ENCODE measurements at places on chromosomes 1 and 21.
A peak's percentile ranks its signal among the peaks of the same experiment; 100 is the strongest.

DNA sequence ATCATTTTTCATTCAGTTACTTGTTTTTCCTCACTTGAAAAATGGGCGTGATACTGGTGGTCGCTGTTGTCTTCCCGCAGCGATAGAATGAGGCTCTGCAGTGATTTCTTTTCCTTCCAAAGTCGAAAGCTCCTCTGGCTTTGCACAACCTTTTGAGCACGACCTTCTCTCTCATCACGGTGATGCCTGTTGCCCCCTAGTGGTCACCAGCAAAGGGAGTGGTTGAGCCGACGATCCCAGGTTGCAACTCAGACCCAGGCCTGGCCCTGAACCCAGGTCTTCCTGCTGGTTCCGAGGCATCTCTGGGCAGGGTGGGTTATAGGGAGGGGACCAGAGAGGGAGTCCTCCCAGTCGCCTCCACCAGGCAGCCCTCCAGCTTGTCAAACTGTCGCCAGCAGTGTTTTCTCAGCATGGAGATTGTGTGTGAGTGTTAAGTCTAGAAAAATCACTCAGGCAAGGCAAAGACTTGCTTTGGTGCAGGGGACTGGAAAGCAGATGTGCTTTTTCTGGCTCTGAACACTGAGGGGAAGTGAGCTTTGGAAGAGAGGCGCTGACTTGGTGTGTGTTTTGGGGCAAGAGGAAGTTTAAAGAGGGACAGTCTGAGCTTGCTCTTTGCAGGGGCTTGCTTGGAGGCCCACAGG lies 285.3 kb downstream of the CAMTA1 start:
- DNase-seq = peak; percentile 30

- no peak for DNase-seq
Observed at GRCh38 chr1:55190109-55190508, 25.1 kb downstream of the USP24 start.

- no peak for DNase-seq
Observed at GRCh38 chr1:160064164-160064563, 5.8 kb downstream of the KCNJ10 start.

DNA sequence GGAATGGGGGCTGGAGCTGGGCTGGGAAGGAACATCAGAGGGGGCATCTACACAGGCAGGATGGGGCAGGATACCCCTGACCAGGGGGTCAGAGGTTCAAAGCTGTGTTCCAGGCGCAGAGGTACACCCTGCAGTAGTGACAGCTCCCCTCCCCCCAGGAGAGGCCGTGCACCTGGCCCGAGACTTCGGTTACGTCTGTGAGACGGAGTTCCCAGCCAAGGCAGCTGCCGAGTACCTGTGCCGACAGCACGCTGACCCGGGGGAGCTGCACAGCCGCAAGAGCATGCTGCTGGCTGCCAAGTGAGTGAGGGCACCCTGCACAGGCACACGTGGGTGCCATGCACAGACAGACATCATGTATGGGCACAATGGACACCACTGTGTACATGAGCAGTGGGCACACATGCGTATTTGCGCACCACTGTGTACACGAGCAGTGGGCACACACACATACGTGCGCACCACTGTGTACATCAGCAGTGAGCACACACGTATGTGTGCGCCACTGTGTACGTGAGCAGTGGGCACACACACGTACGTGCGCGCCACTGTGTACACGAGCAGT lies 17.4 kb downstream of the TFAP2E start:
- no peak for DNase-seq

- DNase-seq = peak; percentile 50
Observed at GRCh38 chr1:155085504-155086127, 7.0 kb downstream of the EFNA3 start.

DNA sequence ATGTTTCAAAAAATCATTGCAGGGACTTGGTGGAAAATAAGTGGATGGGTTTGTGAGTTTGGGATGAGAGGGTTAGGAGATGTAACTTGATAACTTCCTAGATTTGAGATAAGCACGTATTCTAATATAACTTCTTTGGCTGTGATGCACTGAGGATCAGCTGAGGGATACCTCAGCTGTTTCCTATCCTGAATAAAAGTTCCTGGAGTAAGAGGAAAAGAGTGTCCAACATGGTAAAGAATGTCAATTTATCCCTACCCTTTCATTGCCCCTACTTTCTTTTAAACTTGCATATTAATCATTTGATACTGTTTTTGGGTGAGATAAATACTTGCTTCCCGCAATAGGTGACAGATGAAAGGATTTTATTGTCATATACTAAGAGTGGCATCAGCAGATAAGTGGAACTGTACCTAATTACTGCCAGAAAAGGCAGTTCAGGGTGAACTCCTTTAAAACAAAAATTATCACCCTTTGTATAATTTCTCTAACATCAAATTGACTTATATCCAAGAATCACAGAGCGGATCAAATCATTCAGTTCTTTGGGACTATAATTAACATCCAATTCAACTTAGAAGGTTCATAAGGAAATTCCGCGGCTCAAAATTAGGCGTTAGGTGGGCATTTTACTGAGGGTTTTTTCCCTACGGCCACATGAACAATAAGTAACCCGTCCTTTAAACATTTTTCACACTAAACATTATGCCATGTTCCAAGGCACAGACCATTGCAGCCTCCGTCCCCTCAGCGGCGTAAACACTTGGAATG lies 1.4 kb upstream of the SUCO start:
- no peak for DNase-seq

DNA sequence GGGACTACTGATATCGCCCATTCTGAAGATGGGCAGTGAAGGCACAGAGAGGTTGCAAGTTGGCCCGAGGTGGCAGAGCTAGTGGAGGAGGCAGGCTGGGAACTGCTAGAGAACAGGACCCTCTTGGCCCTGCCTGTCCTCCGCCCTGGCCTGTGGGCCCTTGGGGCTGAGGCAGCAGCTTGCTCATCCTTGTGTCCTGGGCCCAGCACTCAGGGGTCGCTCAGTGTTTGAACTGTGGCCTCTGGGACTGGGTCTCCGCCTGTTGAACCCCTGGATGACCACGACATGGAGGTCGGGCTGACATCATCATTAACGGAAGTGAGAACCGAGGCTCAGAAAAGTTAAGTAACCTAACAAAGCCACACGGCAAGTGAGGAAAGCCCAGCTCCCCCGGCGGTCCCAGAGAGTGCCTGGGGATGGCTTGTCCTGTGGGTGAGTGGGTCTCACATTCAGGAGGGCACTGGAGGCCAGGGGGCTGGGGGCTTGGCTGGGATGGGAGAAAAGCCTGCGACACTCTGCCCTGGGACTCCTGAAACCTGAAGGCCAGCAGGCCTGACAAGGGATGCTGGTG lies 23.0 kb upstream of the DDOST start:
- no peak for DNase-seq

DNA sequence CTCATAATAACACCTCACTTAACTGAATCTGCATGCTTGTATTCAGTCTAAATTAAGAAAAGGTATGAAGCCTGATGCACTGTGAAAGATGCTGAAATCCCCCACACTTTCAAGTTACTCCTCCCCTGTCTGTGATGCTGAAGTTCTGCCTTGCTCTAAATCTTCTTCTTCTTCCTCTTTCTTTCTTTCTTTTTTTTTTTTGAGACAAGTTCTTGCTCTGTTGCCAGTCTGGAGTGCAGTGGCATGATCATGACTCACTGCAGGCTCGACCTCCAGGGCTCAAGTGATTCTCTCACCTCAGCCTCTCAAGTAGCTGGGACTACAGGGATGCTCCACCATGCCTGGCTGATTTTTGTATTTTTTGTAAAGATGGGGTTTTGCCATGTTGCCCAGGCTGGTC lies 231.0 kb upstream of the B3GALT2 start:
- peak; percentile 27 for DNase-seq

DNA sequence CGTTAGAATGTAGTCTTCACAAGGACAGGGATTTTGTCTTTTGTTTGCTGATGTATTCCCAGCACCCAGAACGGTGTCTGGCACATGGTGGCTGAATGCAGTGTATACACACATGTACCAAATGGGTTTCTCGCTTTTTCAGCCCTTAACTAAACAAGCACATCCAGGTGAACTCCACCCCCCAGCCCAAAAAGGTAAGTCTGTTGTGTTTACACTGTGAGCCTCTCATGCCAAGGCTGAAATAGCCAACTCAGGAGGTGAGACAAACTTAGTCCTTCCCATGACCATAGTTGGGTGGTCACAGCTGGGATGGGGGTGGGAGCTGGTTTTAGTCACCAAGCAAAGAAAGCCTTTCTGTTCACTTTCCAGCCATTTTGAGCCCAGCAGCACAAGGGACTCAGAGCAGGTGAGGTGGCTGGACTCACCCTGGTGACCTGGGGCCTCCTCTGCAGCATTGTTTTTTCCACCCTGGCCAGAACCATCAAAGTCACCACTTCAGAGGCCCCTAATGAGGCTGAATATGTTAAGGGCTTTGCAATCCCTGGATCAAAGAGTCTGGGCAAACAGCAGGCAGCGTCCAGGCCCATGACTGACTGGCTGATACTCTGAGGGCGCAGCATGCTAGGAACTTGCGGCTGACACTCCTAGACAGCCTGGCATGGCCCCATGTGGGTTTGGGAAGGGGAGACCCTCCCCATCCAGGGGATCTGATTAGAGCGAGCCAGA lies 8.7 kb downstream of the TENT5B start:
- no peak for DNase-seq

GRCh38 chr1:56934430-56935060 lies 31.3 kb downstream of the C8B start:
- DNase-seq = no peak

DNA sequence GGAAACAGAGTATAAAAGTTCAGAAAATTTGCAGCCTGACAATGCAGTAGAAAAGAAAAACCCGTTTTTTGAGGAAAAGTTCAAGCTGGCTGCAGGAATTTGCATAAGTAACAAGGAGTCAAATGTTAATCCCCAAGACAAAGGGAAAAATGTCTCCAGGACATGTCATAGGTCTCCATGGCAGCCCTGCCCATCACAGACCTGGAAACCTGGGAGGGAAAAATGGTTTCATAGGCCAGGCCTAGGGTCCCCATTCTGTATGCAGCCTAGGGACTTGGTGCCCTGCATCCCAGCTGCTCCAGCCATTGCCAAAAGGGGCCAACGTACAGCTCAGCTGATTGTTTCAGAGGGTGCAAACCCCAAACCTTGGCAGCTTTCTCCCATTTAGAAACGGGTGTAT lies 3.6 kb upstream of the KCNT2 start:
- DNase-seq = no peak

GRCh38 chr1:228306275-228307217 lies 98.7 kb downstream of the OBSCN start:
- no peak for DNase-seq

GRCh38 chr1:225694151-225694603 lies 41.3 kb upstream of the ENAH start:
- DNase-seq = no peak

GRCh38 chr1:173191011-173191705 lies 16.0 kb downstream of the TNFSF4 start:
- no peak for DNase-seq

DNA sequence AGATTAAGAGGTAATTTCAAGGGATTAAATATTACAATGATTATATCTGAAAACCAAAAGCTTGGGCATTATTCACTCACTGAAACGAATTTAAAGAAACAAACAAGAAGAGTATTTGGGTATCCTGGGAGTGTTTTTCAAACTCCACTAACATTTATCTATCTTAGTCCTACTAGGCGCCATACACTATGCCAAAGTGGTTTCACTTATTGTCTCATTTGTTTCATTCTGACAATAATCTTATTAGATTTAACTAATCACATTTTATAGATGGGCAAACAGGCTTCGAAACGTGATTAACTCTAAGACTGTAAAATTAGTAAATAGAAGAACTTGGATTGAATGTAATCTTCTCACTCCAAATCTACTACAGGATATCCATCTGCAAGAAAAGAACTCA lies 25.4 kb downstream of the ASH1L start:
- DNase-seq = no peak

DNA sequence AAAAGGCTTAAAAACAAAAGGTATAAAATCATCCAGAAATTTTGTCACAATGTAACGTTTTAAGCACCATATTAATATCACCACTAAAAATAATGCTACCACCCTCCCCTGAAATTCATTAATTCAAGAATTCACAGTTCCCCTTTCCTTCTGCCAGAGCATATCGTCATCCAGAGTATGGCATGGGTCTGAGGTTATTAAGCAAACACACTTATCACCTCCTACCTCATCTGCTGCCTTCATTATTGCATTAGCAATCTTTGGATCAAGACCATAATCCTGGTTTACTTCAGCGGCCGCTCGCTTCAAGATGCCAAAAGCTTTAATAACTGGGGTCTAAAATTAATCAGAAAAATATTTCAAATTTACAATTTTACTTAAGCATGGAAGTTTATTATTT lies 6.2 kb downstream of the FH start:
- no peak for DNase-seq

- DNase-seq = no peak
Observed at GRCh38 chr1:59670662-59671061, 144.1 kb upstream of the HOOK1 start.

DNA sequence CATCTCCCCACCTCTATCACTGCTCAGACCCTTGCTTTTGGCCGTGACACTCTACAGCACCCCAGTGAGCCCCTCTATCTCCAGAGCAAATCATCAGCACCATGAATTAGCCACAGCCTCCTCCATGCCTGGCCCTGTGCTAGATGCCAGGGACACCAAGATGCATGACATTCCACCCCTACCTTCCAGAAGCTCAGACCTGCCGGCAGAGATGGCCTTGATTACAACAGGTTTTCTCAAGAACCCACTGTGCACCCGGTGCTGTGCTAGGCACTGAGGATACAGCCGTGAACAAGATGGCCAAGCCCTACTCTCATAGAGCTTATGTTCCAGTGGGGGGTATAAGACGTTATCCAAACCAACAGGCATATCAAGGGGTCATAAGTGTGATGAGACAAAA lies 30.6 kb downstream of the CDK18 start:
- DNase-seq = no peak

DNA sequence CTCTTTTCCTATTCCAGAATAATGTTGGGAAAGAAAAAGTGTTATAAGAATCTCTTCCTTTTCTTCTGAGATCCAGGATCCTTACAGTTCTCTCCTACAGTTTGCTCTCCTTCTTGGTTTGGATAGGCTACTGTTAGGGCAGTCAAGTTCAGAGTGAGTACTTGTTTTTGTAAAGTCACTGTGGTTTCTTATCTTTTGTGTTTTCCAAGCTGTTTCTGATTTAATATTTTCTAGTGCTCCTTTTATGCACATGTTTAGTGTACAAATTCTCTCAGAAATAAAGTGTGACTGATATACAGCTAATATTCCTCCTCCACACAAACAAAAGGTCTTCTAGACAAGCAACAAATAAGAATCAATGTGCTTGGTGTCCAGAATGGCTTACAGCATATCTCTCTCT lies 107.7 kb downstream of the BACH1 start:
- no peak for DNase-seq

Measured in naive B cell (primary cell).